Activated T-helper 1 cell treated with anti-CD3 and anti-CD28 coated beads, Interleukin-2, amount 50 U/mL, for 16 hours (primary cell): ENCODE measurements at places on chromosomes 1 and 21.

DNA sequence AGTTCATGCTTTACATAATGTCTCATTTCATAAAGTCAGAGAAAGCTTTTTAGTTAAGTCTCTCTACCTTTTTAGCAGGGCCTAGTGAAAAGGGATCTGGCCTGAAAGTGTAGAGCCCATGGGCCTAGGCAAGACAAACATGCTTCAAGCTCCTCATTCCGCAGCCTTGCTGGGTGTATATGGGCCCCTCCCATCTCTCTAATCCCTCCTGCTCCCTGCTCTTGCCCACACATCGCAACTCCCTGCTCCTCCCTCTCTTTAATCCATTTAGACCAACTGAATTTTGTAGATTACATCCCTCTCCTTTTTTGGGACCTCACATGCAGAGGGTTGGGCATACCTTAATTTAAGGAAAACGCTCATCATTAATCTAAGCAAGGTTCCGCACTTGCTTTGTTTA is 42.3 kb upstream of the CCDC190 start:
- DNase-seq = no peak

- DNase-seq = no peak
Observed at GRCh38 chr1:162391790-162392563, 10.4 kb downstream of the C1orf226 start.

DNA sequence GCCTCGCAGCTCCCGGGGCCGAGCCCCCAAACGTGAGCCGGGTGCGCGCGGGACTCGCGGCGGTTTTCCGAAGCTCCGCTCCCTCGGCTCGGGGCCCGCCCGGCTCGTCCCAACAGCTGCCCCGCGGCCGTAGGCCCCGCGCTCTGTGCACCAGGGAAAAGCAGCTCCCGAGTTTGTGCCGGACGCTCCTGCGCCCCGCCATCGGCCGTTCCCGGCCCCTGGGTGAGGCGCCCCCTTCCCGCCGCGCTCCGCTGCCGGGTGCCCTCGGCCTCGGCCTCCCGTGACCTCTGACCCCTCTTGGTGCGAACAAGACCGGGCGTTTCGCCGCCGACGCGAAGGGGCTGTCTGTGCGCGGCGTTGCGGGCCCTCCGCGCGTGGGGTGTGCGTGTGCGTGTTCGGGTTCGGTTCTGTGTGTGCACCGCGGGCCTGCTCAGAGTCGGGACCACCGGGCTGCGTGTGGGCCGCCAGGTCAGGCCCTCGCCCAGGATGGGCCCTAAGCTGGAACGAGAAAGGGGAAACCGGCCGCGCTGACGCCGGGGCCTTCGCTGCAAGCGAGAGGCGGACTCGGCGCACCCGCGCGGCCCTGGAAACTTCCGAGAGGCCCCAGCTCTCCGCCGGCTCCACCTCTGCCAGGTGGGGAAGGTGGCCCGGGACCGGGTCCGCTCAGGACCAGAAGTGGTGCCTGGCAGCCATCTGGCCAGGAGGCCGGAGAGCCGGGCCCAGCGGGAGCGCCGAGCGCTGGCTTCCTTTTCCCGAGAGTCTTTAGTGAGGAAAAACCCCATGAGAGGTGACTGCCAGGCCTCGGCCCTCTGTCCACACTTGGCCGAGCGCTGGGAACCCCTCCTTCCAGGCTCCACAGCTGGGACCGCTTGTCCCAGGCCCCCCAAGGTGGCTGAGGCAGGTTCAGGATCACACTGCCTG is 1.9 kb downstream of the PRDM16 start:
- DNase-seq = no peak

GRCh38 chr1:89866568-89866967 is 45.7 kb downstream of the LRRC8D start:
- no peak for DNase-seq

DNA sequence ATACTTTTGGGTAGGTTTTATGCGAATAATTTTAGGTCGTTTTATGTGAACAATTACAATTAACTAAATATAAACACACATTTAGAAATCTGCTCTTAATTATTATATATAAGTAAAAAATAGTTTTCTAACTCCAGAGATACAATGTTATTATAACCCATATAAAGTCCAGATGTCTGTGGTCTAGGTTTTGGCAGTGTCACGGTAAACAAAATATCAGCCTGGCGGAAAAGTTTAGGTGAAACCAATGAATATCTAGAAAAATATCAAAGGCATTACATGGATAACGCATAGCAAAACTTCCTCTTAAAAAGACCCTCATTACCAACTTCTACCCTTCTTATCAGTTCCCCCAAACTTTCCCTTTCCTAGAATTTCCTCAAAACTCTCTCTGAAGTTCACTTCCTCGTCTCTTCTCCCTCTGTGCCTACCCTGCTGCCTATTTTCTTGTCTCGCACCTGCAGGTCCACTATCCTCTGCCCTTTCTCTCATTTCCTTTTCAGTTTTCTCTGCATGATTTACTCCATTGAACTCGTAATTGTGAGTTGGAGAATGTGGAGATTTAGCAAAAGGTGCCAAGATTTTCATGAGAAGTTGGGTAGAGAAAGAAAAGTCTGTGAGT is 21.8 kb downstream of the VTCN1 start:
- no peak for DNase-seq

- no peak for DNase-seq
Observed at GRCh38 chr1:212482637-212483441, 50.1 kb downstream of the NENF start.

DNA sequence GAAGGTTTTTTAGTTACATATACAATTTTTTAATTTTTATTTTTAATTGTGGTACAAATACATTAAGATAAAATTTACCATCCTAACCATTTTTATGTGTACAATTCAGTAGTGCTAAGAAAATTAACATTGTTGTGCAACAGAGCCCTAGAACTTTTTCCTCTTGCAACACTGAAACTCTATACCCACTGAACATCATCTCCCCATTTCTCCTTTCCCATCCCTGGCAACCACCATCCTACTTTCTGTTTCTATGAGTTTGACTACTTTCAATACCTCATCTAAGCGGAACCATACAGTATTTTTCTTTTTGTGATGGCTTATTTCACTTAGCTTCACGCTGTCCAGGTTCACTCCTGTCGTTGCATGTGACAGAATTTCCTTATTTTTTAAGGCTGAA is 54.1 kb downstream of the PALMD start:
- no peak for DNase-seq

GRCh38 chr1:212973426-212973825 is 23.1 kb downstream of the VASH2 start:
- DNase-seq = no peak

- DNase-seq = no peak
Observed at GRCh38 chr1:238955934-238956333, 430.4 kb upstream of the CHRM3 start.

DNA sequence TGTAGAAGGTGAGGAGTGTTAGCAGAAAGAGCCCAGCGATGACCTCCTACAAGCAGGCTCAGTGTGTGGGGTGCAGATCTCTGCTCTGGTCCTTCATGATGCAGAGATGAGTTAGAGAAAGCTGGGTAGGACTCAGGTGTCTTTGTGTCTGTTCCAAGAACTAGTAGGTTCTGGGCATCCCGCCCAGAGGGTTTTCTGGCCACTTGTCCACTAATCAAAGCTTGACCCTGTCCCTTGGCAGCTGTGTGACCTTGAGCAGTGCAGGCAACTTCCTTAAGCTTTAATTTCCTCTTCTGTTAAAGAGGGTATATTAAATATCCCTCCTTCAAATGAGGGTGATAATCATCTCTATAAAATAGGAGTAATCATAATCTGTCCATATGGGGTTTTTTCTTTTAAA is 54.7 kb upstream of the WNT4 start:
- DNase-seq = no peak

- peak; percentile 64 for DNase-seq
Observed at GRCh38 chr1:2290595-2291510, 62.7 kb downstream of the SKI start.

GRCh38 chr1:5311147-5311546 is 656.7 kb downstream of the AJAP1 start:
- DNase-seq = no peak

DNA sequence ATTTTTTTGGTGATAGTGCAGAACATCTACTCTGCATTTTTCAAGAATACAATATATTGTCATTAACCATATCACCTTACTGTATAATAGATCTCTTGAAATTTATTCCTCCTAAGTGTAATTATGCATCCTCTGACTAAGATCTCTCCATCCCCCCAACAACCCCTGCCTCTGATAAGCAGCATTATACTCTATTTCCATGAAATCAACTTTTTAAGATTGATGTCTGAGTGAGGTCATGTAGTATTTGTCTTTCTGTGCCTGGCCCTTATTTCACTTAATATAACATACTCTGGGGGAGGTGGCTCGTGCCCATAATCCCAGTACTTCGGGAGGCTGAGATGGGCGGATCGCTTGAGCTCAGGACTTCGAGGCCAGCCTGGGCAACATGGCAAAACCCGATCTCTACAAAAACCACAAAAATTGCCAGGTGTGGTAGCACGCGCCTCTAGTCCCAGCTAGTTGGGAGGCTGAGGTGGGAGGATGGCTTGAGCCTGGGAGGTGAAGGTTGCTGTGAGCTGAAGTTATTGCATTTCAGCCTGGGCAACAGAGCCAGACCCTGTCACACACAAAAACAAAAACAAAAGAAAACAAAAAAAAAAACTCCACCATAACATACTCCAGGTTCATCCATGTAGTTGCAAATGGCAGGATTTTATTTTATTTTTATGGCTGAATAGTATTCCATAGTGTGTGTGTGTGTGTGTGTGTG is 5.7 kb downstream of the ACOT11 start:
- no peak for DNase-seq

DNA sequence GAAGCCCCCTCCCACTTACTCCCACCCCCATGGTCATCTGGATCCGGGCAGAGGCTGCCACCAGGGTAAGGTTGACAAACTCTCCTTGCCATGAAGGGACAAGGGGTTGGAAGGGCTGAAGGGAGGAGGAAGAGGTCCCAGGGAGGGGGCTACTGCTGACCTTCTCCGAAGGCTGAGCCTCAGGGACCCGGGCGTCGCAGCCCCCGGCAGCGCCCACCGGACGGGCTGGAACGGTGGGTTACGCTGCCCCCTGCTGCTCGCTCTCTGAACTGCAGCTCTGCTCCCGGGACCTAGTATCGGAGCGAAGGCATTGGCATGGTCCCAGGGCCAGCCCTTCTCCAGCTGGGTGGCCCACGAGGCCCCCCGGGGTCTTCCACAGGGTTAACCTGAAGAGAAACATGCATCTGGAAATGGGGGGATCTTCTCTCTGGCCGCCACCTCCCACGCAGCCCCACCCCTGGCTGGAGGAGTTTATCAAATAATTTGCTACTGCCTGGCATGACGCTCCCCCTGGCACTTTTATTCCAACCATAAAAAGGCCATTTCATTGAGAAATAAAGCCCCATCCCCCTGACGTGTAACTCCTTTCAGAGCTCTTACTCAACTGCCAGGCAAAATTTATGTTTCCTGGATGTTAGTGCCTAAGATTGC is 70.4 kb upstream of the TARDBP start:
- peak; percentile 42 for DNase-seq

GRCh38 chr1:14140831-14141401 is 440.9 kb downstream of the PRDM2 start:
- no peak for DNase-seq

DNA sequence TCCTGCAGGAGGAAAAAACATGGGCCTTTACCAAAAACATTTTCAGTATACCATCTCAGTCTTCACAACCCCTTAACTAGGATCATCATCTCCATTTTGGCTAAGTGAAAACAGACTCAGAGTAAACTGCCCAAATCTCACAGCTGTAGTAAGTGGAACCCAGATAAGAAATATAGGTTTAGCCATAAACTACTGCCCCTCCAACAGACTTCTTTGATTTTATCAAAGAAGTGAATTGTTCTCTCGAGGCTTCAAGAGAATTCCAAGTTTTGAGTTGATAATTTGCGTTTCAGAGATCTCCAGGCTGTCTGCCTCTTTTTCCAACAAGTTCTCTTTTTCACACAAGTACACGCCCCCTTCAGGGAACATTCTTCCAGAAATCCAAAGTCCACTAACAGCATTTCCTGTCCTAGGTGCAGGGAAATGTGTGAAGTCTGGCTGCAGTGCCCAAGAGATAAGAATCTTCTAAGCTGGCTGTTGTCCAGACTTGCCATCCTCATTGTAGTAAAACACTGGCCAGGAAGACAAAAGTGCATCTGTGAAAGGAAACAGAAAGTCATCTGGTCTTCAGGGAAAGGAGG is 30.8 kb downstream of the RNF19B start:
- no peak for DNase-seq

DNA sequence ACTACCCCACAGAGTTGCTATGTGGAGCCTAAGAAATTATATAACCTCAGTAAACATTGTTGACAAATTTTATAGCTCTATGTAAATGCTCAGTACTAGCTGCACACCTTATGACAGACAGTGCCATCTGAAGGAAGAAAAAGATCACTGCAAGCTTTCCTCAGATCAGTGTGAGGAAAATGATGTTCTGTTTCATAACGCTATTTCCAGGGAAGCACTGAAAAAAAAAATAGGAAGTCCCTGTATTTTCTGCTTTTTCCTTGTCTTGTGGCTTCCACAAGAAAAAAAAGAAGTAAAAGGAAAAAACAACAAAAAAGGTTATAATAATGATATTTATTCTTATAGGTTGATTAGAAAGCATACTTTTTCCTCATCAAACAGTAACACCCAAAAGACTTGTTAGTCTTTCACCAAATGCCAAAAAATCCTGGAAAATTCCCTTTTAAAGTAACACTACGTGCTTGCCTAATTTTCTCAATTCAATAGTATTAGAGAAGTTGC is 23.2 kb downstream of the LYST start:
- no peak for DNase-seq

DNA sequence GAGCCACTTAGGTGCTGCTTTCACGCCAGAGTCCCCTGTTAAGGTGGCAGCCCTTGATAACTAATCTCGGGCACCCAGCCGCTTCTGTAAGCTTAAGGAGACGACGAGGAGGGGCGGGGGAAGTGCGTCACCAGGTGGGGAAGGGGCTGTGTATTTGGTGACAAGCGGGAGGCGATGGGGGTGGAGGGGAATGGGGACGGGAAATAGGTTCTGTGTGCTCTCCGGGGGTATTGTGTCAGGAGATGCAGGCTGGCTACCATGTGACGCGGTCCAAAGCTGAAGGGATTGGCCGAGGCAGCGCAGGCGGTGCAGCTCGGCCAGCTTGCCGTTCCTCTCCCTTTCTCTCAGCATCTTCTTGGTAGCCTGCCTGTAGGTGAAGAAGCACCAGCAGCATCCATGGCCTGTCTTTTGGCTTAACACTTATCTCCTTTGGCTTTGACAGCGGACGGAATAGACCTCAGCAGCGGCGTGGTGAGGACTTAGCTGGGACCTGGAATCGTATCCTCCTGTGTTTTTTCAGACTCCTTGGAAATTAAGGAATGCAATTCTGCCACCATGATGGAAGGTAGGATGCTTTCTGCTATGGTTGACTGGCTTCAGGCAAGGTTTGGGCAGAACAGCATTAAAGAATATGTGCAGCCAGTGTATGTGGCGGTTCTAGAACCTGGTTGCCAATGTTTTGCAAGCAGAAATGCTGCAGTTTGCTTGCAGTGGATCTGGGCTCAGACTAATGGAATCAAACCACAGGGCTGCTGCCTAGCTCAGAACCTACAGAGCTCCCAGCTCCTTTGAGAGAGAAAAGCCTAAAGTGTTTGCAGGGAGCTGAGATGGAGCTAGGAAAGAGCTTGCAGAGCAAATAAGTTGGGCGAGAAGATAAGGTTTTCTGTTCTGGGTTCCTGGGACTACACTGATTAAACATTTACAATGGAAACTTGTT is at the start of gene SGIP1:
SGIP1 (plus strand) TSS at position 350 of the 937 bp plus-strand sequence; CDS start at position 556, 206 bp downstream.
- DNase-seq = no peak
